Activated naive CD8-positive, alpha-beta T cell treated with anti-CD3 and anti-CD28 coated beads for 36 hours (primary cell): ENCODE measurements at places on chromosomes 6 and 20. TPM values are rescaled to one million over a fixed set of nuclear protein-coding genes. Genes with fewer than 3 reads are reported as not detected.

GRCh38 chr6:11710311-11710761 is 68.3 kb downstream of the ADTRP start:
- H3K4me1 ChIP-seq: peaks cover 64% of the 10 kb centered on the region
- no peaks in the 10 kb centered on the region for H3K27me3 ChIP-seq
- H3K27ac ChIP-seq: peak overlapping the region; percentile 98
- peak; percentile 68 for DNase-seq

GRCh38 chr6:75460681-75461080 is 32.9 kb downstream of the FILIP1 start:
- no peak overlapping the region for H3K27ac ChIP-seq
- no peak for DNase-seq
- H3K27me3 ChIP-seq: peaks cover 7% of the 10 kb centered on the region
- H3K4me3 ChIP-seq: no peak overlapping the region
- no peaks in the 10 kb centered on the region for H3K36me3 ChIP-seq

GRCh38 chr6:15948930-15949900 is 179.7 kb upstream of the MYLIP start:
- H3K27me3 ChIP-seq: no peaks in the 10 kb centered on the region
- no peak overlapping the region for H3K27ac ChIP-seq
- no peak for DNase-seq
- H3K36me3 ChIP-seq: no peaks in the 10 kb centered on the region
- H3K4me1 ChIP-seq: peaks cover 2% of the 10 kb centered on the region

DNA sequence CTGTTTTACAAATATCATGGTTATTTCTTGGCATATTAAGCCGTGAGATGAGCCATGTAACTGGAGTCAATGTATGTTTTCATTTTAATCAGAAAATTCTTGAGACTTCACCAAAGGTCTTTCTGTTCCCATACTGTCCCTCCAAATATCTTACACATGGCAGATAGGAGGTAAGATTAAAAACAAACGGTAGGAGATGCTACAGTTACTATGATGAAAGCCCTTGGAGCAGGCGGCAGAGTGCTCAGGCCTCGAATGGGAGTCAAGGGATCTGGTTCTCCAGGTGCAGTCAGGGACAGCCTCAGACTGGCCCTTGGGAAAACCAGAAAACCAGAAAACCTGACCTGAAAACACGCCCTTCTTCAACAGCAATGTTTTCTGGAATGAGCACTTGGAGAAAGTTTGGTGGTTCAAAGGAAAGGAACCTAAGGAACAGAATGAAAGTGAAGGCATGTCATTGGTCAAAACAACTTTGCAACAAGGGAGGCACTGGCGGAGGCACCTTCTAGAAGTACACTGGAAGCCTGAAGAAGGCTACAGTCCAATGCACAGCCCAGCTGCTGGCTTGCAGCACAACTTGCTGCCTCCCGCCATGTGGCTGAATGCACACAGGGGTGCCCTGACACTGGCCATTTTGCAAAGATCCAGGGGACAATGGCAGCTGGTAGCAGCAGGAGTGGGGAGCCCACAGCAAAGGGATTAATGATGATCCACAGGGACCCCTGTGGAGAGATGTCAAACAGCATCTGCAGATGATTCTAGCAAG is 17.4 kb upstream of the FOXO3 start:
- peaks cover 13% of the 10 kb centered on the region for H3K27me3 ChIP-seq
- H3K27ac ChIP-seq: no peak overlapping the region
- DNase-seq: no peak
- no peaks in the 10 kb centered on the region for H3K36me3 ChIP-seq

GLP1R gene
- total RNA-seq: 0.56 TPM

SLC26A8 gene
- 0.06 TPM for total RNA-seq
